Thoracic aorta (tissue), 2 donors: ENCODE measurements at places on chromosomes 13 and 19. TPM values are rescaled to one million over a fixed set of nuclear protein-coding genes. Genes with fewer than 3 reads are reported as not detected.

KIR3DL1 gene
- not detected for total RNA-seq

DNA sequence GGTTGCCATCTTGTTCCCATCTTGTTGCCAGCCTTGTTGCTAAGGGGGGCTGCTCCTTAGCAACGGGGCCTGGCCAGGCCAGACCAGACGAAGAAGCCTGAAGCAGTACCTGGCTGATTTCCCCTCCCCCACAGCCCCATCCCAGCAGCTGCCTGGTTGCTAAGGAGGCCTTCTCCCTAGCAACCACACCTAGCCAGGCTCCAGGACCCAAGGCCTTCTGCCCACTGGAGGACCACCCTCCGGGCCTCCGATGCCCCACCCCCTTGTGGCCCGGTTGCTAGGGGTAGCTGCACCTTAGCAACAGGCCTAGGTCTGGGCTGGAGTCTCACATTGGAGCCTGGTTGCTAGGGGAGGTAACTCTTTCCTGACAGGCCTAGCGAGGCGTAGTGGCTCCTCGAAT, 3.9 kb downstream of the PRRG2 start:
- peaks cover 5% of the 10 kb centered on the region for H3K4me1 ChIP-seq
- no peaks in the 10 kb centered on the region for H3K36me3 ChIP-seq
- H3K27ac ChIP-seq = no peak overlapping the region
- H3K27me3 ChIP-seq = no peaks in the 10 kb centered on the region

DNA sequence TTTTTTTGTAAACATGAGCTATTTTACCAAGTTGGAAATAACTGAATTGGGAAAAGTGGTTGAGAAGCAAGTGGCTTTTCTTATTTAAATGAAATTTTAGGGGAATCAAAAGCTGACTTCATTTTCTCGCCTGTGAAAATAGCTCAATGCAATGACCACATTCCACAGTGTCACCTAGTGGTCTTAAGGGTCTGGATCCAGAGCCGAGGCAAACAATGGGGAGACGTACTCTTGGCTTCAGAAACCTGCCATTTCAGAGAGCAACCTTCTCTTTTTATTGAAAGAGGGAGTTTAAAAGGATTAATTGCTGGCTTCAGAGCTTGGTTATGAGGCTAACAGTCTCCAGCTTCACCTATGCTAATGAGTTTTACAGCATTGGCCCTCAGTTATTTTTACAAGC, 39.7 kb upstream of the RXFP2 start:
- no peak overlapping the region for H3K27ac ChIP-seq
- no peaks in the 10 kb centered on the region for H3K36me3 ChIP-seq
- no peaks in the 10 kb centered on the region for H3K4me1 ChIP-seq
- no peaks in the 10 kb centered on the region for H3K27me3 ChIP-seq

DNA sequence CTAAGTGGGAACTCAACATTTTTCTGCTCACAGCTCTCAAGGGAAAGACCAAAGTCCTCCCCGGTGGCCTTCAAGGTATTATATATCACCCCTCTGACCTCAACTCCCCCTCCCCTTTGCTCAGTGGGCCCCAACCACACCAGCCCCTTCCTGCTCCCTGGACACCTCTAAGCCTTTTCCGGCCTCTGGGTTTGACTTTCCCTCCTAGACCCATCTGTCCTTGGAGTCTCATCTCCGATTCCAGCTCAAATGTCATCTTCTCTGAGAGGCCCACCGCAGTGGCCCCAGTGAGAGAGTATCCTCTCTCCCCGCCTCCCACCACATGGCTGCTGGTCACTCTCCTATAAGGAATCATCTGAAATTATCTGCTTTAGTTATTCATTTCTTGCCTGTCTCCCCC, 941 bp upstream of the UHRF1 start:
- no peaks in the 10 kb centered on the region for H3K36me3 ChIP-seq
- H3K4me3 ChIP-seq = no peak overlapping the region
- H3K4me1 ChIP-seq = peaks cover 31% of the 10 kb centered on the region

DNA sequence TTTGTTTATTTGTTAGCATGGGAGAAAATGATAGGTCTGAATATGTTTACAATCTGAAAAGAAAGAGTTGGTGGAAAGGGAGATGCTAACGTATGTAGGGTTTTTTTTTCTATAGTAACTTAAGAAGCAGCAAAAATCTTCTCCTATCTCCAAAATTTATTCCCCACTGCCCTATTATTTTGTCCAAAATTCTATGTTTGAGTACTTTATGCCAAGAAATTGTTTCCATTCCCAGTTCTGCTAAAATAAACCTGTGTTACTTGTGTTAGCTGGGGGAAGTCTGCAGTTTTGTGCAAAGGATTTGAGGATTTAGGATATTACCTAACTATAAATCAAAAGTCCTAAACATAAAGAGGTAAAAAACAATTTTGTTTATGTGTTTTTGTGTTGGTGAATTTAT, 2770.4 kb upstream of the PCDH20 start:
- H3K4me3 ChIP-seq = no peak overlapping the region
- H3K27ac ChIP-seq = no peak overlapping the region
- H3K27me3 ChIP-seq = no peaks in the 10 kb centered on the region
- no peaks in the 10 kb centered on the region for H3K36me3 ChIP-seq

- no peaks in the 10 kb centered on the region for H3K36me3 ChIP-seq
- DNase-seq = no peak
- no peak overlapping the region for H3K27ac ChIP-seq
- peaks cover 10% of the 10 kb centered on the region for H3K4me1 ChIP-seq
Observed at GRCh38 chr13:77737583-77738200, 40.2 kb downstream of the SLAIN1 start.

PNPLA6 gene
- total RNA-seq = 143 TPM

LILRA5 gene
- 9.6 TPM for total RNA-seq

RASIP1 gene
- 12.3 TPM for total RNA-seq

DNA sequence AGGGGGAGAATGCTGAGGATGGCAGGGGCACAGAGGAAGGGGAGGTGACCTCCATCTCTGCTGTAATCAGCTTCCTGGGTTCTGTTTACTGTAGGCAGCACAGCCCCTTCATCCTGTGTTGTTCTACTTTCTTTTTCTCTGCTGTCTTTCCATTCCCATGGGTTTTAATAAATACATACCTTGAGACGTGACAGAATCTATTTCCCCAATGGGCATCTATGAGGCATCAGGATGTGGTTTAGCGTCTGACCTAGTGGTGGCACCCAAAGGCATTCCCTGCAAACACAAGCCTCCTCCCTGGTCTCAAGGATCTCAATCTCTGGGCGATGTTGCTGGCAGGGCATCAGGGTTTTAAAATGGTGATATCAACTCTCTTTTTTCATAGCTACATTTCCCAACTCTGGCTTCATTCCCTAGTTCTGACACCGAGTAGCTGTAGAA, 60.8 kb downstream of the ALOX5AP start:
- H3K27ac ChIP-seq = no peak overlapping the region
- DNase-seq = no peak
- H3K36me3 ChIP-seq = no peaks in the 10 kb centered on the region
- peaks cover 9% of the 10 kb centered on the region for H3K4me1 ChIP-seq
- H3K4me3 ChIP-seq = peak overlapping the region; percentile 57
- no peaks in the 10 kb centered on the region for H3K27me3 ChIP-seq

GRCh38 chr13:25871389-25872125, 180.3 kb downstream of the SHISA2 start:
- no peaks in the 10 kb centered on the region for H3K36me3 ChIP-seq
- H3K4me3 ChIP-seq = no peak overlapping the region
- no peaks in the 10 kb centered on the region for H3K27me3 ChIP-seq

FXYD1 gene
- total RNA-seq = 65.8 TPM

CCDC159 gene
- total RNA-seq = 21.8 TPM

DNA sequence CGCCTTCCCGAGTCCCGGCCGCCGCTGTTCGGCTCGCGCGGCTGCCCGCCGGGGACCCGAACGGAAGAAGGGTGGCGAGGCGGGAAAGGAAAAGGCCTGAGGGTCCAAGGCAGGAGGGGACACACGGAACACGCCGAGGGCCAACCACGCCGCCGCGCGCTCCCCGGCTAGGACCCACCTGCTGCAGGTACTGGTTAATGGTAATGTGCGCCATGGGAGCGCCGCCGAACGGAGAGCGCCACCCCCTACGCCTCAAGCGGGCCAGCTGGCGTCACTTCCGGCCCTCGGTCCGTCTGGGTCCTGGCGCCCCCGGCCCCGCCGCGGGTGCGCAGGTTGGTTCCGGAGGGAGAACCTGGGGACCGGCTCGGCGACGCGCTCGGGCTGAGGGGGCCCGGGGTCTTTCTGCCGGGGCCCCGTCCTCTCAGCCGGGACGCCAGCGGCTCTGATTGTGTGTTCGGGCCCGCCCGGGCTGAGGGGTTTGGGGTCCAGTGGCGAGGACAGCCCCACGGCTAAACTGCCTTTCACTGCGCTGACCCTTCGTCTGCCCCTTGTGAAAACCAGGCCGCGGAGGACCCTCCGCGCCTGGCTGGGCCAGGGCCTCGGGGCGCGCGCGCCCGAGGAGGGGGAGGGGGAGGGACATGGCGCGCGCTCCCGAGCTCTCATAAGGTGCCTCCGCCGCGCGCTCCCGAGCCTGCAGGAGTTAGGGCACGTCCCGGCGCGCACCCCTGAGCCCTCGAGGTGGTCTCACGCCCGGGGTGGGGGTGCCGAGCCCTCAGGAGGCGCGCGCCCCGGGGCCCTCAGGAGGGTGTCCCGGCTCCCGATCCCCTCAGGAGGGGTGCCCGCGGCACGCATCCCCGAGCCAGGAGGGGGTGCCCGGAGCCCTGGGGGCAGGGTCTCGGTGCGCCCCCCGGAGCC, at the start of gene PCID2:
Gene PCID2 (minus strand): TSS at position 249 of the 915 bp plus-strand sequence. CDS start 35 bp downstream, at position 214.
- H3K27me3 ChIP-seq = no peaks in the 10 kb centered on the region
- peaks cover 22% of the 10 kb centered on the region for H3K4me1 ChIP-seq
- H3K27ac ChIP-seq = peak within 1 kb of the TSS; percentile 98
- H3K4me3 ChIP-seq = peak within 1 kb of the TSS; percentile 82
- peak; percentile 68 for DNase-seq
- H3K36me3 ChIP-seq = no peaks in the 10 kb centered on the region

NLRP5 gene
- not detected for total RNA-seq

GRCh38 chr13:51944428-51944827, 66.8 kb downstream of the ATP7B start:
- no peaks in the 10 kb centered on the region for H3K27me3 ChIP-seq
- no peaks in the 10 kb centered on the region for H3K4me1 ChIP-seq
- DNase-seq = no peak
- H3K36me3 ChIP-seq = peaks cover 27% of the 10 kb centered on the region
- H3K4me3 ChIP-seq = no peak overlapping the region
- no peak overlapping the region for H3K27ac ChIP-seq

IQCN gene
- 29.2 TPM for total RNA-seq

SMAD9 gene
- total RNA-seq = 36.6 TPM

SIGLEC11 gene
- 2.8 TPM for total RNA-seq

GRCh38 chr13:94063848-94064247, 415.6 kb downstream of the DCT start:
- H3K36me3 ChIP-seq = no peaks in the 10 kb centered on the region
- no peaks in the 10 kb centered on the region for H3K4me1 ChIP-seq
- no peak overlapping the region for H3K27ac ChIP-seq
- no peak overlapping the region for H3K4me3 ChIP-seq
- H3K27me3 ChIP-seq = no peaks in the 10 kb centered on the region

HSH2D gene
- total RNA-seq = not detected

FFAR3 gene
- total RNA-seq = not detected

DNA sequence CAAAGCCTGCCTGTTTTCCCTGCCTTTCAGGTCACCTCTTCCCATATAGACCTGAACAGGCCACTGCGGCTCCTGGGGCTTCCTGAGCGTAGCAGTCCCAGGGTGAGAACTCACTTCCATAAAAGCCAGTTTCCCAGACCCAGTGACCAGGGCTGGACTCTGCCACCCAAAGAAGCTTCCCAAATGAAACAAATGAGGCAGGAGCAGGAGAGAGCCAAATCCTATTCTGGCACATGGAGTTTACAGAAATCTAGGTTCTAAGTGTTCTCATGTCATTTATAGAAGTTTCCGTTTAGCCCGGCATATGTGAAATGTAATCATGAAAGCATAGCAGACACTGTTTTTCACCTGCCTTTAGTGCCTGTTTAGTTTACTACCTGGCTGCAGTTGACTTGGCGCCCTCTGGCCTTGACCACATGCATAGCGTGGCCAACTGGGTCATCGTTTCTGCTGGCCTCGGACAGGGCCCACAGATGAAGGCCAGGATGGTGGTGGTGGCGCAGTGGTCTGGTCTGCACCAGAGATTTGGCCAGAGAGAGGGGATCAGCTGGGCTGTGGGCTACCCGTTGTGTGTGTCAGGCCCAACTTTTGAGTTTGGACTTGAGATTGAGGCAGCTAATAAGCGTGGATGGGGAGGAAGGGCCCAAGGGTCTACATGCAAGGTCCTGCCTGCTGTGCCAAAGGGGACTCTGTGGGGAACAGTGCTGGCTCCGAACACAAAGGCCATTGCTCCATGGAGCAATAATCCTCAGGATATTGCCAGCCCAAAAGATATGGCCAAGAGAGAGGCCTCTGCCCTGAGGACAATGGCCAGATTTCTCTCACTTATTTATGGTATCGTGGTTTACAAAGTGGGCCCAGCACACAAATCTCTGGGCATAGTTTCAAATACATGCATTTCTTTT, 43.3 kb downstream of the NFIX start:
- H3K27ac ChIP-seq = peak overlapping the region; percentile 98
- no peaks in the 10 kb centered on the region for H3K27me3 ChIP-seq
- no peak for DNase-seq
- H3K4me3 ChIP-seq = no peak overlapping the region

- DNase-seq = no peak
- no peaks in the 10 kb centered on the region for H3K27me3 ChIP-seq
- H3K27ac ChIP-seq = no peak overlapping the region
Observed at GRCh38 chr19:14580623-14581237, 2.2 kb upstream of the CLEC17A start.

PRR22 gene
- total RNA-seq = 1.3 TPM

DNA sequence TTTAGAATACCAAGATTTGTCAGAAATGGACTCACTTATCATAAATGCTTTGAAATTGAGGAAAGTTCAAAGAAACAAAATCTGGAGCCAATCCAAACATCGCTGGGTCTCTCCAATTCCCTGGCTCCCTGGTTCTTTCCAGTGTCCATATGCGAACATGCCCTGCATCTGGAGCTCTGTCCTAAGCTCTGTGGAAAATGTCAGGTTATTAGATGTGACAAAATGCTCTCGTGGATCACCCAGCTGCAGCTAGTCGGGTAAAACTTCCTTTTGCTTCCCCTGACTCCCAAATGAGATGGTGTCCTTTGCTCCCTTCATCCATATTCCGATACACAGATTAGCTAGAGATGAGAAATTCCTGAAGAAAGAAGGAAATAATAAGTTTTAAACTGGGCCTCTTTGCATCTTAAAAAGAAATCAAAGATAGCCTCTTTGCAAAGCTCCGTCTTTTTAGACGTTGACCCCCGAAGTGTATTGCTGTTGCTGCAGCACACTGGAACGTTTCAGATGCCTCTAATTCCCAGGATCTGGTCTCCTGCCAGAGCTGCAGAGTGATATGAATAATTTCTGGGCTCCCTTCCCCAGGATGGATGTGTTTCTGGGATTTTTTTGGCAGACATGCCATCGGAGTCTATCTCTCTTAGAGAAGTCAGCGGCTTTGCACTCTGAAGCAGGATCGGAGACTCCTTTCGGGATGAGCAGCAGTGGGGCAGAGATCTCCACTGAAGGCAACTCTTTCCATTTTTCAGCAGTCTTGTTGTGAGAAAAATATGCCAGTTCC, 102.9 kb downstream of the TEX26 start:
- H3K4me3 ChIP-seq = no peak overlapping the region
- H3K27me3 ChIP-seq = no peaks in the 10 kb centered on the region
- no peak overlapping the region for H3K27ac ChIP-seq
- peaks cover 6% of the 10 kb centered on the region for H3K4me1 ChIP-seq
- H3K36me3 ChIP-seq = no peaks in the 10 kb centered on the region
- no peak for DNase-seq

GRCh38 chr19:35766571-35767104, 8.7 kb downstream of the PROSER3 start:
- no peak overlapping the region for H3K4me3 ChIP-seq
- no peaks in the 10 kb centered on the region for H3K4me1 ChIP-seq
- no peaks in the 10 kb centered on the region for H3K27me3 ChIP-seq
- no peak overlapping the region for H3K27ac ChIP-seq
- H3K36me3 ChIP-seq = peaks cover 14% of the 10 kb centered on the region
- no peak for DNase-seq

UHRF1 gene
- 2.2 TPM for total RNA-seq
